ENCODE measurements at places on chromosomes 13 and 19.

- DNase-seq, result no peak
These were observed 21.1 kb downstream of the IQCN start for GRCh38 chr19:18253130-18253529.

DNA sequence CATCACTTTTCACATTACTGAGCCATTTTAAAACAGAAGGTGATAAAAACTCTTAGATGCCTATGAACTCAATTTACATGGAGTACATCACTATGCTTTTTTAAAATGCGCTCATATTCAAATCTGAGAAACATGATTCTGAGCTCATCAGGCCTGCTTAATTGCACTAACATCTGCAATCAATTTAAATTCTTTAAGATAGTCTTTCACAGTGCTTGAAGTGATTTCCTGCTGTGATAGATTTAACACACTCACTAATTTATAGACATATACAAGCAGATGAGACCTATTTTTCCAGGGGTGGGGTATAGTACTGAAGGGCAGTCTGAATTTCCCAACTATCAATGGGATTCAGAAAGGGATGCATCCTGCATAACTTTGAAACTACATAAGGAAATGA lies 82.9 kb downstream of the DIAPH3 start:
- DNase-seq, result no peak

DNA sequence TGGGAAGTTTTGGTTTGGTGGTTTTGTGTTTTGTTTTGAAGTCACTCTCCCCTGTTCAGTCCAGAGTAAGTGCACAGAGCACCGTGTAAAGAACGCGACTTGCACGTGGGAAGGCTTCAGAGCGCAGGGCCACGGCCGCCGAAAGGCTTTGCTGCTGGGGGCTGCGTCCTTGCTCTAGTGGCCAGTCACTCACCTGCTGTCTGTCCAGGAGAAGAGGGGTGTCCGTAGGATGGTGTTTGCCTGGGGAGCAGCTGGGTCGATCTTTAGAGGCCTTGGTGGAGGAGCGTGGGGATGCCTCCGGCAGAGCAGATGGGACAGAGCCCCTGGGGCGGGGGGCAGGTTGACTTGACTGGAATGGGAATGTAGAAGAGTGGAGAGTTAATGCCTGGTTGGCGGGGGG lies 116.6 kb upstream of the MCF2L start:
- no peak for DNase-seq

DNA sequence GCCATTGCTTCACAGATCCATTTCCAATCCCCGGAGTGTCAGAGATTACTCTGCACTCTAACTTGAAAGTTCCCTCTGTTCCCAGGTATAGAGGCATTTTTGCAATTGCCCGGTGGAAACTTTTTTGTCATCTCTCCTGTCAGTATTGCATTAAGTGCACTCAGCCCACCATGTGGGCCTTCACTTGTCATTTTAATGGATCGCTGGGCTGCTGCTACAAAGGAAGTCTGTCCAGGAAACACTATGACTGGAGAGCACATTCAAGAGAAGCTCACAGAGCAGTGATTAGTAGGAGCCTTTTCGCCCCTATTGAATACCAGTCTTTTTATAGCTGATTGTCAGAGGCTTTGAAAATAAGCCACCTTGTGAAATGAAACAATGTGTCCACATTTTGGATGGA lies 180.9 kb downstream of the B3GLCT start:
- no peak for DNase-seq

- DNase-seq, result no peak
These were observed 469 bp downstream of the ABHD17A start for GRCh38 chr19:1884719-1885334.

DNA sequence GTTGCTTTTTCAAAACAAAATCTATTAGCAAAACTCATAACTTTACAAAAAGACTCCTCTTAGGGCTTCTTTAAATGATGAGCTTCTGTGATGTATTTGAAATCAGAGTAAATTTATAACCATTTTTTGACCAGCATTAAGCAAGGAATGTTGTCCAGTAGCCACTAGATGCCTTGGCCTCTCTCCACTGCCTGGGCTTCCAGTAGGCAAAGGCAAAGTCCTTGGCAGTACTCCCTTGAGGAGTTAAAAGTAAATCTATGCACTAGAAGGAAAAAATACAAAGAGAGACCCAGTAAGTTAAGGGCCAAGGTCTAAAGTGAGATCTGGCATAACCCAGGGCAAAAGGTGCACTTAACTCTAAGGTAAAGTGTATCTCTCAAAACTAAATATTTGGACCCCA lies 9.5 kb downstream of the SERPINE3 start:
- DNase-seq, result no peak

- no peak for DNase-seq
These were observed 121.9 kb upstream of the MLNR start for GRCh38 chr13:49098198-49098597.

- DNase-seq, result no peak
These were observed 206.0 kb downstream of the FGF14 start for GRCh38 chr13:102195566-102196462.

GRCh38 chr19:55650126-55650557 lies 2.1 kb downstream of the CCDC106 start:
- no peak for DNase-seq

GRCh38 chr13:51230477-51231105 lies 8.4 kb downstream of the FAM124A start:
- no peak for DNase-seq

- DNase-seq, result no peak
These were observed 27.3 kb downstream of the PNPLA6 start for GRCh38 chr19:7562646-7563393.

DNA sequence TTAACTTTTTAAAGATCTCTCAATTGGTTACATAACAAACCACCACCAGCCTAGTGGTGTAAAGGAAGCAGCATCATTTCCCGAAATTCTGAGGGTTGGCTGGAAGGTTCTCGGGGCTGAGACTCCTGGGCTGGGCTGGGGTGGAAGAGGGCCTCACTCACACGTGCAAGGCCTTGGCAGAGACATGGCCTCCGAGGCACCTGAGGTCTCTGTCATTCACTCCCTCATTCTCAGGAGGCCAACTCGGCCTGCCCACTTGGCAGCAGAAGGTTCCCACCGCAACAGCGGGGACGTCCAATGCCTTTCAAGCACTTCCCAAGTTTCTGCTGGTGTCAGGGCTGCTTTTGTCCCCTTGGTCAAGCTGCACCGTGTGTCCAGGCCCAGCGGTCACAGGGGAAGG lies 18.6 kb upstream of the RASA3 start:
- no peak for DNase-seq
